ENCODE measurements at places on chromosomes 11 and 22.

DNA sequence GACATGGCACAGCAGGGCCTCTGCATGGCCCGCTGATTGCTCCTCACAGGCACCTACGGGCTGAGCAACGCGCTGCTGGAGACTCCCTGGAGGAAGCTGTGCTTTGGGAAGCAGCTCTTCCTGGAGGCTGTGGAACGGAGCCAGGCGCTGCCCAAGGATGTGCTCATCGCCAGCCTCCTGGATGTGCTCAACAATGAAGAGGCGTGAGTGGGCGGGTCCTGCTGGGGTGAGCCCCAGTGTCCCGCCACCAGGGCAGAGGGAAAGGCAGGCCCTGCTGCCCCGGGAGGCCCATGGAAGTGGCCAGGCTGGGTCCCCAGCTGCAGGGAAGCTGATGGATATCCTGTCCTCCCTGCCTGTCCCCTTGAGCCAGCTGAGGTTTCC is 18.6 kb upstream of the DGCR8 start:
- no peak for DNase-seq

- DNase-seq: no peak
Measured at GRCh38 chr11:134499990-134500389, 87.9 kb upstream of the B3GAT1 start.

DNA sequence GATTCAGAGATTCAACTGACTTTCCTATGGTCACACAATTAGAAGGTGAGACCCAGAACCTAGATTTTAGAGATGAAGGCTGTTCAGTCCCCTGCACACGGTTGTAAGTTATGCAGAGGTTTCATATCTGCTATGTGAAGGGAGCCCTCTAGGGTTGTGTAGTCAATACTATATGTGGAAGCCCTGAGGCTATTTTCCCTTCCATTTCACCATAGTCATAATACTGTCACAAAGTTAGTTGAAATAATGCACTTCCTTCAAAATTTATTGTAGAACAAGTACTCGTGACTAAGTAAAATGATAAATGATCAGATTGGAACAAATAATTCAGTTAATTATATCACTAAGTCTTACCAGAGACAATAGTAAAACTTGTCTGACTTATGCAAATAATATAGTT is 48.8 kb downstream of the ENDOD1 start:
- no peak for DNase-seq

- DNase-seq: no peak
Measured at GRCh38 chr11:123197711-123198110, 2.7 kb upstream of the CLMP start.

- no peak for DNase-seq
Measured at GRCh38 chr11:126978911-126979310, 21.7 kb downstream of the KIRREL3 start.

DNA sequence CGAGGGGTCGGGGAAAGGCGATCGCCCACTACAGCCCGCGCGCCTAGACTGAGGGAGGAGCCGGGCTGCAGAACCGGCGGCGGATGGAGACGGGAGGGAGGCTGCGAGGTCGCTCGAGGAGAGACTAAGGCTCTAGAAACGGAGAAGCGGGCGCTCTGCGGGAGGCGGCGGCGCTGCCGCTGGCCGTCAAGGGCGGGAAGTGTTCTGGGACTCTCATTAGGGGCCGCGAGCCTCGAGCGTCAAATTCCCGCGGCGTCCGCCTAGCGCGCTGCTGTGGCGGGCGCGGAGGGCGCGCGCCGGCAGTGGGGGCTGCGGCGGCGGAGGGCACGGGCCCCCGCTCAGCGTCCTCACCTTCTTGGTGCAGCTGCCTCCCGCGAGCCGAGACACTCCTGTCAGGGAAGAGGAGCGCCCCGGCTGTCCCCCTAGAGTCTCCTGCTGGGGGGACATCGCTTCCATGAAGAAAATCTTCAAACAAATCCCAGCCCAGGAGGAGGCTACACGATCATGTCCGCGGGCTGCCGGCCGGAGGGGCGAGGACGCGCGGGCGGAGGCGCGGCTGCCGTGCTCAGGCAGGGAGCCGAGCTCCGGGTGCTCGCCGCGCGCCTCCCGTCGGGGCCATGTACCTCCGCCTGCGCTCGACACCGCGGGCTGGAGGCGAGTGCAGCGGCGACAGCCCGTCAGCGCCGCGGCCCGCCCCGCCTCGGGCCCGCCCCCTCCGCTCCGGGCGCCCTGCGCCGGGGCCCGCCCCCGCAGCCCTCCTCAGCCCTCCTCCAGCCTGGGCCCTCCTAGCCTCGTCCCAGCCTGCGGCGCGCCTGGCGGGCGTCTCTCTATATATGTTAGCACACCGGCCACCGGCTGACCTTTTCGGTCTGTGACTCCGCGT is at the start of gene ARHGAP20:
TSS of gene ARHGAP20 (minus strand) at position 662 of the 883 bp plus-strand sequence. CDS start at position 456, 206 bp downstream.
- DNase-seq: peak; percentile 18

GRCh38 chr22:20238901-20239675 is 29.0 kb downstream of the RTN4R start:
- no peak for DNase-seq

GRCh38 chr11:26947379-26947844 is 46.5 kb upstream of the FIBIN start:
- DNase-seq: no peak

DNA sequence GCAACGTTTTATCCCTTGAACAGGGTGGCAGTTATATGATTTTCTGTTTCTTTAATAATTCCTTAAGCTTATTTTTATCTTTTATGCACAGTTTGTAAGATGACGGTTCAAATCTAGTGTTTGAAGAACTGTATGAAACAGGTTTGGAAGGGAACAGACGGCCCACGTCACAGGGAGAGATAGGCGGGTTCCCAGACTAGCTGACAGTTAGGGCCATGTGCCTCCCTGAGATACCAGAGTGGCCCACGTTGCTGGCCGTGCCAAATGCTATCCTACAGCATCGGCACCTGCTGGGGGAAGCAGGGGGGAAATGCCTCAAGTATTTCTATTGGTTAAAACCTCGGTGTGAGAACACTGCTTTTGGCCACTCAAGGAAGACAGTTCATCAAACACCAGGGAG is 50.2 kb upstream of the BID start:
- DNase-seq: no peak
